ENCODE measurements at places on chromosomes 12 and 14.

DNA sequence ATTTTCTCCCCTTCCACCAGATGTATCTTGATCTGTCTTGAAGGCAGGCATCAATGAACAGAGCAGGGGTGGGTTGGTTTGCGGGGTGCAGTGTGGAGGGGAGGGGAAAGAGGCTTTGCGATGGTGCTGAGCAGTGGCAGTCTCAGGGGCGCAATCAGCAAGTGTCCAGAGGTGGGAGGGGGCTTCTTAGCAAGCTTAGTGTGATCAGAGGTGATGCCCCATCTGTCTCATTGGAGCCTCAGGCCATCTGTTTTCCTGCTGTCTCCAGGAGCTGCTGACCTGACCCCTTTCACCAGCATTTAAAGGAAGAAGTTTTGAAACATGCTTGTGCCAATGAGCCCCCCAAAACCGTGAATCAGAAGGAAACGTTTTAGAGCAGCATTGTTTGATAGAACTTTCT lies 187.7 kb upstream of the LHX5 start:
- no peak for DNase-seq

DNA sequence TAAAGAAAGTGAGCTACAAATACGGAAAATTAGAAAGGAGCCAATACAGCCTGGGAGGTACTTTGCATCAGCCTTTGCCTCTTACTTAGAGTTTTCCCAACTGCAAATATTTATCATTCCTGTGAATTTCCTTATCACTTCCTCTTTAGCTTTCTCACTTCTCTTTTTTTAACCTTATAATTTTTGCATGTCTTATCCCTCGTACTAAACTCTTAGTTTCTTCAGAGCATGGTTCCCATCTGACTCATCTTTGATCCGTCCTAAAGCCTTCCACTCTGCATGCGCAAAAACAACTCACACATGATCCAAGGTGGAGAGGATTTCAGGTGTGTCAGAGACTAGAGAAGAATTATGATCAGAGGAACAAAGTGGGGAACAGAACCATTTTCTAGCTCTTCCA lies 9.6 kb upstream of the SNAPC1 start:
- peak; percentile 45 for DNase-seq

DNA sequence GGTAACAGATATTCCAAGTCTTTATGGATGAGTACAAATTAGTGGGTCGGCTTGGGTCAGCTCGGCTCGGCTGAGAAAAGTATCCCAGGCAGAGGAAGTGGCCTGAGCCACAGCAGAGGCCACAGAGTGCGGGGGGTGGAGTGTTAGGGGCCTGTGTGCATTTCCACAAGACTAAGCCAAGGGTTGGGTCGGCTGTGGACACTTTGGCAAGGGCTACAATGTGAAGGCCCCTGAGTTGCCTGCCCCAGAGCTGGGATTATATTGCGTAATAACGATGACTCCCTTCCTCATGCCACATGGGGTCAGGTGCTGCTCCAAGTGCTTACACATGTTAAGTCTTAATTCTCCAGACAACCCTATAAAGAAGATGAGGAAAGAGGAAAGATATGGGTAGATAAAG lies 11.4 kb downstream of the EVL start:
- no peak for DNase-seq

GRCh38 chr12:79532907-79533288 lies 157.9 kb downstream of the PAWR start:
- DNase-seq, result no peak

GRCh38 chr12:53722450-53723041 lies 4.7 kb downstream of the CALCOCO1 start:
- DNase-seq, result no peak

- no peak for DNase-seq
These were observed 1.8 kb upstream of the KRT82 start for GRCh38 chr12:52407918-52408317.

DNA sequence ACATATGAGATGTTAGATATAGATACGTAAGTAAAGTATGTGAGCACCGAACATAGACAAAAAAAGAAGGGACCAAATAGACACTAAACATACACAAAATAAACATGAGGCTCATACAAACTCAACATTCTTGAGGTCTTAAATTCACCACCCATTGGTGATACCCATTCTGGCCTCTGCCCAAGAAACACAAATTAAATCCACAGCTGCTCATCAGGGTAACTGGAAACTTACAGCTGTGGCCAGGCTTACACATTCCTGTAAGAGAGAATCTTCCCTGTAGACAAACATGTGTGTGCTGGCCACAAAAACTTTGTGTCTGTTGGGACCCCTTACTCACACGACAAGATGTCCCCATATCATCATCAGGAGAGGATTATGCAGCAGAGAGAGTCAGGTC lies 22.4 kb downstream of the MAGOHB start:
- DNase-seq, result no peak

GRCh38 chr14:77707355-77707723 lies 484 bp downstream of the ALKBH1 start:
- DNase-seq, result peak; percentile 34

- no peak for DNase-seq
These were observed 78.2 kb downstream of the GAS2L3 start for GRCh38 chr12:100651694-100652093.

DNA sequence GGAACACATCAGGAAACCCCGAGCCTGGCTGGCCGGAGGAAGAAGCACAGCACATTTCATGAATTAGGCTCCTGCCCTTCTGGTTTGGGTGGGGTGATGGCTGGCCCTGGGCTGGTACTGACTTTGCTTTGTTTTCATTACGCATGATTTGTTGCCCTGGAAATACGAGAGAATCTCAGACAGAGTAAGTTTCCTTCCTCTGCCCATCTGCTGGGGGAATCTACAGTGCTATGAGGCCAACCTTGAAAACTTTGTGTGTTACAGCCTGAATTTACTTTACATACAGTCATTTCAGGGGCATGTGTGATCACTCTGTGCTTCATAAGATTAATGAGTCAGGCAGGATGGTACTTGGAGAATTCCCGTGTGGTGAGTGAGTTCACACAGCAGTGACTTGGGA lies 20.5 kb upstream of the SLC5A8 start:
- no peak for DNase-seq

DNA sequence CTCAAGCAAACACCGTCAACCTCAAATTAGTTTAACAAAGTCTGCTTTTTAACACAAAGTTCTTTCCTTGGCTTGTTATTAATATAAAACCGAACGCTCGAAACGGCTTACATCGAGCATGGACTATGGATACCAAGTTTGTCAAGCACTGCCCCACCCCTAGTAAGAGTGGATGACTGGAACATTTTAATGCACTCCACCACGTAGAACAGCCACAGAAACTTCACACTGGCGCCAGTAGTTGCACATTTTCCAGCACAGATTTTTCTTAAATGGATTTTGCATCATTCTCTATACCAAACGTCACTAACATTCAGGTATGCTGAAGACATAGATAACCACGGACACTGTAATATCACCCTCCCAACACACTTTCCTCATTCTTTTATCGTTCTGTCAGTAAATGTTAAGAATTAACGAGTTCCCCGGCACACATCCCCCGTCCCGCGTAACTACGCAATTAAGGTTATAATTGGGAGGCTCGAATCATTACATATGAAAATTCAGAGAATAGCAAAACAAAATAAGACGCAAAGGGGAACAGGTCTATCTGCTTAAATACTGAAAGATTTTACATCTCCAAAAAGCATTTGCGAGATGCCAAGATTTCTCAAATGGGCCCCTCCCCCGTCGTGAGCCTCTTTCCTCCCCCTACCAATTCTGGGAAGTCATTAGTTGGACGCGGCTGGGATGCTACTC lies 990 bp downstream of the FERMT2 start:
- no peak for DNase-seq

DNA sequence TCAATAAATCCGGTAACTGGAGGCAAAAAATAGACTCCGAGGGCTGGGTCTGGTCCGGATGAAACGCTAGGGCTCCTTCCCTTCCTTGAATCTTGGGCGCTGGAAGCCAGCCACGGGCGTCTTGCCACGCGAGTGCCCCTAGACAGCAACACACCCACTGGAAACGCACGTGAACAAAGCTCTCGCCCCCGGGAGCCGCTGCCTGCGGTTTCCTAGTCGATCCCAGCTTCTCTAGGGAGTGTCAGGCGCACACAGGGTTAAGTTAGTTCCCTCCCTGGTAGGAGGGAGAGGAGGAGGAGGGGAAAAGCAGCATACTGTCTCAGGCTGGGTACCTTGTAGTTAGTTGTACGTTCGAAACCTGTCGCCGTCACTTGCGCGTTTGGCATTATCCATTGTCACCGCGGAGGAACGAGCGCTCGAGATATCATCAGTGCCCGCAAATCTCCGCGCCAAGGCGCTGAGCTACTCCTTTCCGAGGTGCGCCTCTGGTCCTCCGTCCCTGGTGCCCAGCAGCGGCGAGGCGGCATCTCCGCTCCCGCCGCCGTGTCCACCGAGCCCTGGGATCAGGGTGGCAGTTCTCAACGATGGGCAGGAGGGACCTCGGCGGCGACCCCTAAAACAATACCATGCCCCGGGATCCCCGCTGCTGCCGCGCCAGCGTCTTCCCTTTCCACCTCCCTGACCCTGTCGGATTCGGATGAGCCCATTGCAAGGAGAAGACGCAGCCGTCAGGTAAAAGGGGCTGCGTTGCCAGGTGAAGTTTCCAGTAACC lies at the start of gene FLRT2:
FLRT2 (plus strand) TSS at position 342 of the 772 bp plus-strand sequence. CDS start 91,371 bp downstream, outside the sequence.
- DNase-seq, result no peak

DNA sequence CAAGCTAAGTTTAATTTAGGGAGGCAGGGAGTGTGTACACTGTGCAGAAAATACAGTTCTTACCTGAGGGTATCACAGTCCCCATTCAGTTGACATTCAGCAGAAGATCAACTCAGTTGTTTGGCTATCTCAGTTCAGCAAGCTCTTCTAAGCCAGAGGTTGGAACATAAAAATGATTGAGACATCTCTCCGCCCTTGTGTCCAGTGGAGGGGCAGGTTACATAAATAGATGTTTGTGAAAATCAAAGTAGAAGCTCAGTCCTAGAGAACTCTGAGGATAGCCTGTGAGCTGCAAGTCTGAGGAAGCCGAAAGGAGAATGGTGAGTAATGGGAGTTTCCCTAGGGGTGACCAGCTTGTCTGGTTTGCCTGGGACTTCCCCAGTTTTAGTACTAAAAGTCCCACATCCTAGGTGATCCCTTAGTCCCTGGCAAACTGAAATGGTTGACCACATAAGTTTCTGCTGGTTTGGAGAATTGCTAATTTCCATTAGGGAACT lies 251.4 kb upstream of the ATP2B1 start:
- peak; percentile 46 for DNase-seq

GRCh38 chr12:12612358-12612757 lies 682 bp downstream of the CREBL2 start:
- DNase-seq, result peak; percentile 46

GRCh38 chr12:52401526-52401925 lies 4.6 kb downstream of the KRT82 start:
- DNase-seq, result no peak

DNA sequence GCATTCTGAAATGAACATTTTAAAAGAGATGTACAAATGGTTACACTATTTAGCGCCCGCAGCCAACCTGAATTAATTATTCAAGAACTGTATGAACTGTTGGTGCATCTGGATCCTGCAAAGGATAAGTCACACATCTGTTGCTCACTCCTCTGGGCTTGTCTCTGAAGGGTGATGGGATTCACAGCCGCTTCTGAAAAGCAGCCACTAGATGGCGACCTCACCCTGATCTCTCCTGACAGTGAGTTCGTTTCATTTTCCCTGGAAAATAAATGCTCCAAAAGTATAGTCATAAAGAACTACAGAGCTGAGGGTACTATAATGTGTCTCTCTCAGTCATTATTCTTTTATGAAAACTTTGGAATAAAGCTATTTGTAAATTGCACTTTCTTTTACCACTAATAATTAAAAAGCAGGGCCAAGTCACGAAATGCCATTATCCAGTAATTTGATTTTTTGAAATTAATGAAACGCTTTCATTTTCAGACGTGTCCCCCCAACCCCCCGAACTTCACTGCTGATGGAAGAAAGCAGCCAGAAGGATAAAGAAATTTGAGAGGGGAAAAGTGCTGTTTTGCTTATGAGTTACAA lies 789.6 kb downstream of the NRXN3 start:
- peak; percentile 53 for DNase-seq

- DNase-seq, result peak; percentile 85
These were observed 66.7 kb downstream of the IRF2BPL start for GRCh38 chr14:76961631-76962302.

DNA sequence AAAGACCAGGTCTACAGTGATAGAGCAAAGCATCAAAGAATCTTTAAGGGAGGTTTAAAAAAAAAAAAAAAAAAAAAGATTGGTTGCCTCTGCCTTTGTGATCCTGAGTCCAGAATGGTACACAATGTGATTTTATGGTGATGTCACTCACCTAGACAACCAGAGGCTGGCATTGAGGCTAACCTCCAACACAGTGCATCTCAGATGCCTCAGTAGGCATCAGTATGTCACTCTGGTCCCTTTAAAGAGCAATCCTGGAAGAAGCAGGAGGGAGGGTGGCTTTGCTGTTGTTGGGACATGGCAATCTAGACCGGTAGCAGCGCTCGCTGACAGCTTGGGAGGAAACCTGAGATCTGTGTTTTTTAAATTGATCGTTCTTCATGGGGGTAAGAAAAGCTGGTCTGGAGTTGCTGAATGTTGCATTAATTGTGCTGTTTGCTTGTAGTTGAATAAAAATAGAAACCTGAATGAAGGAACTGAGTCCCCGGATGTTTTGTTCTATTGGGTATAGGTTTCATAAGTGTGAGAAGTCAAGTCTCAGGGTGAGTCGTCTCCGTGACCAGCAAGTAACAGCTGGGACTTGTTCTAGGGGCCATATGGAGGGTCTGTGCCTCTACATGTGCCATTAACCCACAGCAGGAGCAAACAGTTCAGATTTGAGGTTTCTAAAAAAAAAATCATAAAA lies 9.3 kb downstream of the PEBP1 start:
- DNase-seq, result peak; percentile 71

GRCh38 chr12:107594995-107595394 lies 90.6 kb upstream of the PWP1 start:
- no peak for DNase-seq

DNA sequence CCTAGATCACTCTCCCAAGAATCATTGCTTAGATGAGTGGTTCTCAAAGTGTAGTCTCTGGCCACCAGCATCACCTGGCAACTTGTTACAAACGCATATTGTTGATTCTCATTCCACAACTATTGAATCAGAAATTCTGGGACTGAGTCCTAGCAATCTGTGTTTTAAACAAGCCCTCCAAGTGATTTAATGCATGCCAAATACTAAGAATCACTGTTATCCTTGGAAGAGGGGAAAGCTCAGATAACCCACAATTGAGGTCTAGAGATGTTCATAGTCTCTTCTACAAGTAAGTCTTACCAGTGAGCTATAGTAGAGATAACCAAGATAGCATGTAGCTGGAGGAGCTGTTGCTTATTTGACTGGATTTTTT lies 666.6 kb downstream of the DIO2 start:
- no peak for DNase-seq

- DNase-seq, result no peak
These were observed 180.2 kb downstream of the TSPAN9 start for GRCh38 chr12:3257411-3257810.

GRCh38 chr12:5907807-5908206 lies 37.3 kb downstream of the ANO2 start:
- DNase-seq, result no peak

DNA sequence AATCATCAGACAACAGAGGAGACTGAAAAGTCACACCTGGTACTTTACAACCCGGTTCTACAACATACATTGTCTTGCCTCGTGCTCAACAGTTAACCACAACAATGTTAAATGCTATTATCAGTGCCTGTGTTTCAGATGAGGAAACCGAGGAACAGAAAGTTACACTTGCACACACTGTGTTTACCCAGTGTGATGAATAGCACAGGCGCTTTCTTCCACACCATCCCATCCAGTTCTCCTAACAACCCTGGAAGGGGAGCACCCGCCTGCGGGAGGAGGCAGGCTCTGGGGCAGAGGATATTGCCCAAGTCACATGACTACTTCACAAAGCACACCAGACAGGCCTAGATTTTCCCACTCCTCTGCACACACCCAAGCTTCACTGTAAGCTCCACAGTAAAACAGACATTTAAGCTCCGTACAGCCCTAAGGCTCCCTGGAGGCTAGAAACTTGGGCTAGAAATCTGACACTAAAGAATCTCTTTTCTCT lies 21.8 kb downstream of the NCKAP5L start:
- no peak for DNase-seq

Measured in GM13977 (cell line).